Kidney (tissue), 22 donors: ENCODE measurements at places on chromosomes 7 and 10. TPM values are rescaled to one million over a fixed set of nuclear protein-coding genes. Genes with fewer than 3 reads are reported as not detected.

DNA sequence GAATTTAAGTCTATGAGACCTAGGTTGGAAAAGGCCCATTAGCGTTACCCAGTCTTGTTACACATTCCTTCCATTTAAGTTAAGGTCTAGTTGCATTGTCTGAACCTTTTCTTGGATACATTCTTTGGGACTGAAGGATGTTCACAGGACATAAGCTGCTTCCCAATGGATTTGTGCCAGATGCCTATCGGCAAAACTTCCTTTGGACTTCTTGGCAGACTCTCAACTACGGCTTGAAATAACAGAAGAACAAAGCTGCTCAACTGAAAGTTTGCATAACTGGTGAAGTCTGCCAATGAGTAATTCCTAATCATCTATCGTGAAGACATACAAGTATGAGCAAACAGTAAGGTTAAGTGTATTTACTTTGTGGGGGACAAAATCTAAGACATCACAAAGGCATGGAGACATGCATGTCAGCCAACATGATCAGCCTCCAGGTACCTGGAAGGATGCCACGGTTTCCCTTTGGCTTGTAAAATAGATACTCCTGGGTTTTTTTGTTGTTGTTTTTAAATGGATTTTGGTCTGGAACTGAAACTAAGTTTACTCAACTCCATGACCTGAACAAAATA is 35.4 kb downstream of the MALSU1 start:
- no peak for DNase-seq

DNA sequence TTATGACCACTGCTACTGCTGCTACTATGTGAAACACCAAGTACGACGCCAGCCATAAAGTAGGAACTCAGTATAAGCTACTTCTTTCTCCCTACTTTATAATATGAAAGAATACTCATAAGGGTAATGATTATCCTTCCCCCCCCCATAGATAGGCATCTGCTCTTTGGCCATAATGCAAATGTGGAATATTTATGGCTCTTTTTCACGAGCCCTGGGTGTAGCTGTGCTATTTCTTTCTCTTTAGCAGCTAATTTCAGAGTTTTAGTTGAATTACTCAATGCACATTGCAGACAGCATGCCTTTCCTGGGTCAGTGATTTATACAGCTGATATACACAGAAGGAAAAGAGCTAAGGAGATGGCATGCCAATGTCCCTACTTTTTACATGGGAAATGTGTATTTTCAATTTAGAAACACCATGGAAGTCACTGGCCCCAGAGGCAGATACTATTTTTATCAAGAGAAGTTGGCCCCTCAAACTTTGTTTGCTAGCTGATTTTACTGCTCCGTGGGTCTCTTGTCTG is 234.1 kb upstream of the KIAA1217 start:
- DNase-seq = peak; percentile 46

DNA sequence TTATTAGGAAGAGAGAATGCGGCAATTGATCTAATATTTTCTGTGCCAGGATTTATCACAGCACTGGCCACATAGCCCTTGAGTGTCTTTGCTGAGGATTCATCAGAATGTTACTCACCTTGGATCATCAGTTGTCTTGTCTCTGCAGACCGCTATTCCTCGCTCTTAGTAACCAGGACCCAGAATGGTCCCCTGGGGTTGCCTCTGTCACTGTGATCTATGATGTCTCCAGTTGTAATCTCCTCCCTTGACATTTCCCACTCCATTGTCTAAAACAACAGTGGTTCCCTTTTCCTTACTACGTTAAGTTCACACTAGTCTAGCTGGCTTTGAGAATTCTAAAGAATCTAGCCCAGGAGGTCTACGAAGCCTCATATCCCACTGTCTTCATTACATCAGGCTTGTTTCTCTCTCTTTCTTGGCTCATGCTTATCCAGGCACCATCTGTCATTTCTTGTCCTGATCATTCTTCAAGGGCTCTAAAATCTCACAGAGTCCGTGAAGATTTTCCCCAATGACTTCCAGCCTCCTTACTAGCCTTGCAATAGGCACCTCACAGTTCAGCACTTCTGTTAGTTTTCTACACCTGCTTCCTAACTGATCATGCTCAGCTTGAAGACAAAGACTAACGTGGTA is 125.8 kb downstream of the CUBN start:
- DNase-seq = no peak

- DNase-seq = no peak
Measured at GRCh38 chr10:7265396-7266123, 145.3 kb downstream of the SFMBT2 start.

The ASZ1 gene
- polyA plus RNA-seq = not detected

The ERVW-1 gene
- polyA plus RNA-seq = not detected
